ENCODE measurements at places on chromosomes 16 and 17.

- DNase-seq: no peak
Measured at GRCh38 chr16:62224646-62225209, 188.5 kb upstream of the CDH8 start.

DNA sequence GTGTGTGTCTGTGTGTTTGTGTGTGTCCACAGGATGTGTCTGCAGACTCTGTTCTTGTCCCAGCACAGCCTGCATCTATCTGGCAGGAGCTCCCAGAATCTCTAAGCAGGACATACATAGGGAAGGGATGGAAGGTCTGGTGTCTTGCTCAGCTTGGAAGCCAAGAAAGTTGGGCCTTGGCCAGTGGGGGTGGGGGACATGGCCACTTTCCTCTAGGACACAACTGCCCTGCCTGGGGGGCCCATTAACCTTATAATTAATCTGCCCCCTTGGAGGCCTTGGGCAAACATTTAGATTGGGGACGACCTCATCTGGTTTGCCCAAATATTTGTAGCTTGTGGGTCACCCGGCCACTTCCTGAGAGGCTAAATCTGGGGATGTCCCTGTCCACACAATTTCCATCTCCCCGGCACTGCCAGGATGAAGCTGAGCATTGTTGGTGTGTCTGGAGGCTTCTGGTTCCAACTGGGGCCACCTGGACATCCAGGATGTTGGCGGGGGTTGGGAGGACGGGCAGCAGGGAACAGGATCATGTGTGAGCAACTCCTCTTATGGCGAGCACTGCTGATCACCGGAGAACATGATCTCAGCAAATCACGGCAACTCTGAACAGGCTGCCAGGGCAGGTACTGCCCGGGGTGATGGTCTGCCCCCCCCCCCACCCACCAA lies 17.2 kb upstream of the FOXF1 start:
- no peak for DNase-seq

DNA sequence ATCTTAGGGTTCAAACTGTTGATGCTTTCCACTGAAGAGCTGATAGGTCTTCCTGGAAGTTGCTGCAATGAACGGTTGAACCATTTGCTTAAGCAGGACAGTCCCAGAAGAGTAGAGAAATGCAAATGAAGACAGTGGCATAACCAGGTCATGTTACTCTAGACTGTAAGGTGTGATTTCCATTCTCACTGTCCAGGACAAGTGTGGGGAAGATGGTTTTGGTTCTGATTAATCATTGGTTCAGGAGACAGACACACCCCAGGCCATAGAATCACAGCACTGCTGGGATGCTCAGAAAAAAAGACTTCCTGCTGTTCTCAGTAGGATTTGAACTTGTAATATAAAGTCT lies 34.8 kb upstream of the XYLT2 start:
- no peak for DNase-seq

DNA sequence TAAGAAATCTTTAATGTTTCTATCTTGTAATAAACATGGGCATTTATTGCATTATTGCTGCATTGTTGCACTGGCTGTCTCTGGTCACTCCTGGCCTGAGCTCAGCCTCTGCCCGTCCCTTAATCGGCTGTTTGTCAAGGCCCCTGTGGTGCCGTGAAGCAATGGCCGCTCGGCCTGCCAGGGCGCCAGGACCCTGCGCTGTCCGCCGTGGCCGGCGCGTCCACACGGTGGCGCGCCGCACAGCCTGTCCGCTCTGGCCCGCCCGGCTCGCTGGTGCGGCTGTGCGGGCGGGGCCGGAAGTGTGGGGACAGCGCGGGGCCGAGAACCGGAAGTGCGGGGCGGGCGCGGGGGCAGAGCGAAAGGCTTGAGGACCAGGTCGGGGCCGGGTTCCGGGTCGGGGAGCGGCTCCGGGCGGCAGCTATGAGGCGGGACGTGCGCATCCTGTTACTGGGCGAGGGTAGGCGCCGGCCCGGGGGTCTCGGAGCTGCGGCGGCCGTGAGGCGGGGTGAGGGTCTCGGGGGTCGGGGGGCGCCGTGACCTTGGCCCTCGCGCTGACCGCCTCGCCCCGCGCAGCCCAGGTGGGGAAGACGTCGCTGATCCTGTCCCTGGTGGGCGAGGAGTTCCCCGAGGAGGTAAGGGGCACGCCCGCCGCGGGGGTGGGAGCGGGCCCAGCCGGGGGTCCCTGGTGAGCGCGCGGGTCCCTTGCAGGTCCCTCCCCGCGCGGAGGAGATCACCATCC lies at the start of gene RHOT2:
Gene RHOT2 (plus strand): TSS at position 353 of the 739 bp plus-strand sequence. CDS start 68 bp downstream, at position 421.
- peak; percentile 71 for DNase-seq

DNA sequence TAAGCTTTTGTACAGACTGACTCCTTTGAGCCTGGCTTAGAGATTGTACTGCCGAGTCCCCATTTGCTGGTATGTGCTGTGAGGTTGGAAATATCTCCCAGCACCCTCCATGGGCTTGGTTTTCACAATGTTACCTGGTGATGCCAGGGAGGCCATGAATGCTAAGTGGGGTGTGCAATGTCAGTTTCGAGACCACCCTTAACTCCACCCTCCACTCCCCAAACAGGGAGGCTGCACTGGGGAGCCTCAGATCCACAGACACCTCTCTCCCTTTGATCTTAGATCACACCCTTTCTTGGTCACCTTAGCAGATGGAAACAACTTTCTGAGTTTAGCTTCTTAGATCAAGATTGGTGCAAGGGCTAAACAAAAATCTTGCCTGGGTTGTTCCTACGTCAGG lies 28.6 kb upstream of the PIK3R6 start:
- DNase-seq: no peak

DNA sequence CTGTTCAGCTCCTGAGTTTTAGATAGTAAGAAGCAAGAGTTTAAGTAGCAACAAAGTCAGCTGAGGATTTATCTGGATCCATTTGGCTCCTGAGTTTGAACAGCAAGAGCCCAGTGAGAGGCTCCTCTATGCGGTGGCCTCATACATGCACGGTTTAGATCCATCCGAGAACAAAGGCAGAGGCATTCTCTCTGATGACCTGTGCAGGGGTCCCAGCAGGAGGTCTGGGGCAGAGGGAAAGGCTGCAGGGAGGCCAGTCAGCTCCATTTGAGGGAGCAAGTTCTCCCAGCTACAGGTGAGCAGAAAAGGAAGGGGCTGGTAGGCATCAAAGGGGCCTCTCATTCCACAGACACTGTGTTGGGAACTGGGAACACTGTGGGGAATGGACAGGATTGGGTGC lies 16.5 kb downstream of the PITPNM3 start:
- no peak for DNase-seq

DNA sequence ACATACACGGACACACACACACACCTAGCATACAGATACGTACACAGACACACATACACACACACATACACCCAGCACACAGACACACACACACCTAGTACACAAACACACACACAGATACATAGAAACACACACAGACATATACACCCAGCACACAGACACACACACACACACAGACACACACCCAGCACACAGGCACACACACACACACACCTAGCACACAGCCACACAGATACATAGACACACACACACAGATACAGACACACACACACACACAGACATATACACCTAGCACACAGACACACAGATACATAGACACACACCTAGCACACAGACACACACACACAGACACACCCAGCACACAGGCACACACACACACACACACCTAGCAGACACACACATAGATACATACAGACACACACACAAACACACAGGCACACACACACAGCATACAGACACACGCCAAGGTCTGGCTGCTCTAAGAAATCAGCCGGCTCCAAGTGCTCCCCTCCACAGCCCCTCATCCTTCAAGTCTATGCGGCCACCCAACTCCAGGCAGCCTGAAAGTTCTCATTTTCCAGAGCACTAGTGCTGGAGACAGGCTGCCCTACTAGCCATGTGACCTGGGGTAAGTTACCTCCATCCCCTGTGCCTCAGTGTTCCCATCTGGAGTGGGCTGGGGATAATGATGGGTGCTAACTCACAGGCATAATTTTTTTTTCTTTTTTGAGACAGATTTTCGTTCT lies 13.2 kb downstream of the NR1D1 start:
- DNase-seq: no peak

DNA sequence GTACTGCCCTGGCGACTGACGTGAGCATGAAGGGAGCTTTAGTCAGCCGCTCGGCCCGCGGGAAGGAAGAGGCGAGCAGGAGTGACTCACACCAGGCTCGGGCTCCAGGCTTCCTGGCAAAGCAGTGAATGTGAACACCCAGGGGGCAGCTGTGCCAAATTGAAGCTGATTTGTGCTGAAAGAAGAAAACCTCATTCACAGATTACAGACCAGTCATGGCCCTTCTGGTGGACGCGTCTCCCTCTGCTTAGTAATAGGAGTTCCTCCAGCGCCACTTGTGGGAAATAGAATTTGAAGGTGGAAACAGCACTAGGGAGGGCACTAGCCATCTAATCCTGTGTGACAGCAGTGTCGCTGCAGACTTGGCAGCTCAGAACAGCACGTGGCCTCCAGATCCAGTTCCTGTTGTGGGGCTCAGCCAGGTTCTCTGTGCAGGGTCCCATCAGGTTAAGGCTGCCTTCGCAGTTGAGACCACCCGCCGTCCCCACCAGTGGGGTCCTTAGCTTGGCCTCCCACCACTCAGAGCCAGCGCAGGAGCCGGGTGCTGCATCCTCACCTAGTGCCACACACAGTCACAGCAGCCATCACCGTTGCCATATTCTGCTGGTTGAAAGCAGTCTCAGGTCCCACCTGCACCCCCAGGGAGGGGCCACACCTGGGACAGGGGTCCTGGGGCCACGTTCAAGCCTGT lies 164.5 kb upstream of the CHMP6 start:
- no peak for DNase-seq

DNA sequence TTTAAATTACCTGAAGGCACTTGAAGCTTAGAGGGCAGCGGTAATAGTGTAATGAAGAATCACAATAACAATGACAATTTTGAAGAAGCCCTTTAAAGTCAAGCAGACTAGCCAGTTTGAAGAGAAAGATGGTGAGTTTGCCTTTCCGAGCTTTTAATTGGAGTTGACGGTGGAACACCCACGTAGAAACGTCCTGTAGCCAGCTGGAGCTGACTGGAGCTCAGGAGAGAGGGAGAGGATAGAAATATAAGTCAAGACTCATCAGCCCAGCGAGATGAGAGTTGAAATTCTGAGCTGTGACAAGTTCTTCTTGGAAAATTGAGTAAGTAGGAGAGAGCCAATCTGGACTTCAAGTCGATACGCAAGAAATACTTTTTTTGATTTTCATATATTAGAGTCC lies 91.7 kb upstream of the CACNG3 start:
- no peak for DNase-seq

DNA sequence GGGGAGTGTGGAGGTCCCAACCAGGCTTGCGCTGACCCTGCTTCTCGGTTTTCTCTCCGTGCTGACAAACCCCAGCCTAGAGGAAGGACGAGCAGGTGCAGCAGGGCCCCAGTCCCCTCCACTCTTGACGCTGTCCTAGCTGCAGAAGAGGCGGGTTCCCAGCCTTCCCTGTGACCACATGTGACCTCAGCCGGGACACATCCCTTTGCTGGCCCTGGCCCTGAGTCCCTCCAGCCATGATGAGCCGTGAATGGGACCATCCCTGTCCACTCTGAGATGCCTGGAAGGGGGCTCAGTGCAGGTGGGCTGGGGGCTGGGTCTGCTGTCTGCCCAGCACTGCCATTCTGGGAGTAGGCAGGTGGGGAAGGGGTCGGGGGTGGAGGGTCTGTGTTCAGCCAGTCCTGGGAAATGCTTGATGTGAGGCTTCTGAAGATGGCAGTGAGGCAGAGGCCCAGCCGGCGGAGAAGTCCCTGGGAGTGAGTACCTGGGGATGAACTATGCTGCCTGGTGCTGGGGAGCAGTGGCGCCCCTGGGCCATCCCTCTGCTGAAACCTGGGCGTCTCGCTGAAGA lies 1.9 kb upstream of the TUBB3 start:
- no peak for DNase-seq

DNA sequence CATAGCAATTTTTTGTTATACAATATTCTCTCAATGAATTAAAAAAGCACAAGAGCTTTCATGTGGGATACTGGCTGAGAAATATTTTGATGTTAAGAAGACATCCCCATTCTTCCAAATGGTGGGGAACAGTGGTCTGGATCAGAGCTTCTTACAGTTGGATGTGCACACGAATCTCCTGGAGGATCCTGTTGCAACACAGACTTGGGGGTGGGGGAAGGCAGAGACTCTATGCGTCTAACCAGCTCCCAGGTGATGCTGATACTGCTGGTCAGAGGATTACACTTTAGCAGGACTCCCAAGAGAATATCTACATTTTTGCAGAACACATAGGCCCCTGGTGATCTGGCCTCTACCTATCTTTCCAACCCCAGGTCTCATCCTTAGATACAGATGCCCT lies 108.3 kb downstream of the SPACA3 start:
- no peak for DNase-seq

DNA sequence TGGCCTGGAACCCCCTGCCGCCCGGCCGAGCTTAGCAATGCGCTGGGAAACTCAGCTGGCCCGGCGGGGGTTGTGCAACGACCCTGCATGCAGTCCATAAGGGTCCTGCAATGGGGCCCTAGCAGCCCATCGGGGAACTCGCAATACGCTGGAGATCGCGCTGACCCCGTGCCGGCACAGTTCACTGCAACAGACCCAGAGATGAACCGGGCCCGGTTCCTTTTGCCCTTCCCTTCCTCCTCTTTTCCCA lies 375 bp downstream of the SLC25A11 start:
- no peak for DNase-seq

DNA sequence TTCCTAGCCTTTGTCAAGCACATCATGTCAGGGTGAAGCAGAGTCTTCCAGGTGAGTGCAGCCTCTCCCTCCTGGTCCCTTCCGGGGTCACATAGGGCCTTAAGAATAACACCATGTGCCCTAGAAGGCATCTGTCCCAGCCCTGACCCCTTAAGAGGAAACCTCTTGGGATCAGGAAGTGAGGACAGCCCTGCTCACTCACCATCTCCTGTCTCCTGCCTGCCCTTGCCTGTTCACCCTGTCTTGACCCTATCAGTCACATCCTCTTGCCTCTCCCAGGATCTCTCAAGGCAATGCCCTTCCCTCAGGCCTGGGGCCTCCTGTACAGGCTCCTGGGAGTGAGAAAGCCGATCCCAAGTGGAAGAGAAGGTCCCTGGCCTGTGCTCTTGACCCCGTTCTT lies 13.9 kb downstream of the MYL4 start:
- DNase-seq: no peak

- DNase-seq: no peak
Measured at GRCh38 chr16:85413691-85414663, 199.1 kb upstream of the GSE1 start.

DNA sequence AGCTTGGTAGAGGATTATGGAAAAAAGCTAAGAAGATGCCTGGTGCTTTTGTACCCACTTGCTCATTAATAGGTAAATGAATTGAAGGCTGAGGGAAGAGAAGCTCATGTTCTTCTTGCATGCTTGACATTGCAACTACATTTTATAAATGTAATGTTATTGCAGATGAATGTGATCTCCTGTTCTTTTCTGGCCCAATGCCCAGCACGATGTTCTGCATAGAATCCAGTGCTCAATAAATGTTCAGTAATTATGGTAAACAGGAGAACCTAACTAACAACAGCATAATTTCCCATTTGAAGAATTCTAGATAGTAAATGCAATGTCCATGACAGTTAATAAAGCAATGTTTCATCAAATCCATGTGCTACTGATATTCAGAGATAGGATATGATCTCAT lies 638.2 kb upstream of the SOX9 start:
- DNase-seq: no peak
